AG08396 (cell line): ENCODE measurements at places on chromosomes 1 and 21.

GRCh38 chr1:15426492-15427279 lies 11.6 kb upstream of the CTRC start:
- DNase-seq: no peak

GRCh38 chr1:243443557-243443956 lies 187.7 kb downstream of the SDCCAG8 start:
- no peak for DNase-seq

GRCh38 chr1:46687093-46687659 lies 15.5 kb downstream of the TEX38 start:
- peak; percentile 25 for DNase-seq

DNA sequence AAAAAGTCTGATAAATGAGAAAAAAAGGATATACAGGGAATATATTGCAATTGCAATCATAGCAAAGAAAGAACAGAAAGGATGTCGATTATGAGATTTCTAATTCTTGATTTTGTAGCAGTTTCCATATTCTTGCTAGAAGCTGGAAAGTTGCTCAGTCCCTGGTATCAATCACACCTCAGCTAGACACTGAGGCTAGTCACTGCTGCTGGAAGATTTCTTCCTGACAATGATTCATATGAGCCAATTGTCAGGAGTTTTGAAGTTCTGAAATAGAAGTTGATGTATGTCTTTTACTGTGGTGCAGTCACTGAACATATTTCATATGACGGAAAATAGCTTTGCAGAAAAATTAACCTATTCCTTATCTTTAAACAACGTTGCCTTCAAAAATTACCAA lies 208.4 kb upstream of the C1orf105 start:
- no peak for DNase-seq

DNA sequence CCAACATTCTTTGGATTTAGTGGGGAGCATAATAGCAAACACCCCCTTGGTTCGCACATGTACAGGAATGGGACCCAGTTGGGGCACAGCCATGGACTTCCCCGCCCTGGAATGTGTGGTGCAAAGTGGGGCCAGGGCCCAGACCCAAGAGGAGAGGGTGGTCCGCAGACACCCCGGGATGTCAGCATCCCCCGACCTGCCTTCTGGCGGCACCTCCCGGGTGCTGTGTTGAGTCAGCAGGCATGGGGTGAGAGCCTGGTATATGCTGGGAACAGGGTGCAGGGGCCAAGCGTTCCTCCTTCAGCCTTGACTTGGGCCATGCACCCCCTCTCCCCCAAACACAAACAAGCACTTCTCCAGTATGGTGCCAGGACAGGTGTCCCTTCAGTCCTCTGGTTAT lies 21.8 kb downstream of the UQCRHL start:
- no peak for DNase-seq

DNA sequence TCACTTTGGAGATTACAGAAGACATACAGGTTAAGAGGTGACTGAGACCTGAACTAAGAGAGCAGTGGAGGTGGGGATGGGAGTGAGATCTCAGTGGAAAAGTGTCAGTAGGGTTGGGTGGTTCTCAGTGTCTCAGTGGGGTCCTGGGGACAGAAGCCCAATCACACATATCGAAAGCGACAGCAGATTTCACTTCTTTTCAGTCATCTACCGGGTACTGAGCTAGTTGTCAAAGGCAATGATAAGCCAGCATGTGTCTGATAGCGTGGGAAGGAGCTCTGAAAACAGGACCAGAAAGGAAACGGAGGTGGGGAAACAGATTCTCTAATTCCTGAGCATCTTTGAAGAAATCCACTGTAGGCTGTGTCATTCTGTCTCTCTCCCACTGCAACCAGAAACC lies 59.5 kb downstream of the RHOU start:
- no peak for DNase-seq

- no peak for DNase-seq
These were observed 20.3 kb downstream of the KCNQ4 start for GRCh38 chr1:40803902-40804301.

GRCh38 chr1:116667078-116667574 lies 407 bp downstream of the IGSF3 start:
- DNase-seq: no peak

DNA sequence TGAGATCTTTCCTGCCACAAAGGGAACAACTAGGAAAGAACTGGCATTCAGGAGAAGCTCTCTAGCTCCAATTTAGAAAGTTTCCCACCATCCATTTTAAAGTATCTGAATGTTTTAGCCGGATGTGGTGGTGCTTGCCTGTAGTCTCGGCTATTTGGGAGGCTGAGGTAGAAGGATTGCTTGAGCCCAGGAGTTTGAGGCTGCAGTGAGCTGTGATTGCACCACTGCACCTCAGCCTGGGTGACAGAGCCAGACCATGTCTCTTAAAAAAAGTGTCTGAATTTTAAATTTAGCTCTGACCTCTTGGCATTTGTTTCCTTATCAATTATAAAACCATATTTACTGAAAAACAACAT lies 67.2 kb downstream of the RPAP2 start:
- DNase-seq: no peak
